ENCODE measurements at places on chromosomes 2 and 18.

GRCh38 chr2:205714789-205715720, 32.8 kb downstream of the NRP2 start:
- DNase-seq, result no peak

DNA sequence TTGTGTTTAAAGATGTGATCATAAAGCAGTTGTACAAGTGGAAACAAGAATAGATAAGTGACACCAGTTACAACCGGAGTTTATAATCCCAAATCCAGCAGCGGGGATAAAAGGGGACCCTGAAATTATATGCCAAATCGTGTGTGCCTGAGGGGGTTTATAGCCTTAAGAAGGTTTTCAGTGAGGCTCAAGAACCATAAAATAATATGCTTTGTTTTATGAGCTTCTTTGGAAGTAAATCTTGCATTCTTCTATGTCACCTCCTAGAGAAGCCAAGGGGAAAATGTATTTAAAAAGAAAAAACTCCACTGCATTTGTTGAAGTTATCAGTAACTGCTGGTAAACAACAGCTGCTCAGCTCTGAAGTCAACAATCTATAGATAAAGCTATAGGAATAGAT, 25.8 kb upstream of the MAP3K20 start:
- no peak for DNase-seq

DNA sequence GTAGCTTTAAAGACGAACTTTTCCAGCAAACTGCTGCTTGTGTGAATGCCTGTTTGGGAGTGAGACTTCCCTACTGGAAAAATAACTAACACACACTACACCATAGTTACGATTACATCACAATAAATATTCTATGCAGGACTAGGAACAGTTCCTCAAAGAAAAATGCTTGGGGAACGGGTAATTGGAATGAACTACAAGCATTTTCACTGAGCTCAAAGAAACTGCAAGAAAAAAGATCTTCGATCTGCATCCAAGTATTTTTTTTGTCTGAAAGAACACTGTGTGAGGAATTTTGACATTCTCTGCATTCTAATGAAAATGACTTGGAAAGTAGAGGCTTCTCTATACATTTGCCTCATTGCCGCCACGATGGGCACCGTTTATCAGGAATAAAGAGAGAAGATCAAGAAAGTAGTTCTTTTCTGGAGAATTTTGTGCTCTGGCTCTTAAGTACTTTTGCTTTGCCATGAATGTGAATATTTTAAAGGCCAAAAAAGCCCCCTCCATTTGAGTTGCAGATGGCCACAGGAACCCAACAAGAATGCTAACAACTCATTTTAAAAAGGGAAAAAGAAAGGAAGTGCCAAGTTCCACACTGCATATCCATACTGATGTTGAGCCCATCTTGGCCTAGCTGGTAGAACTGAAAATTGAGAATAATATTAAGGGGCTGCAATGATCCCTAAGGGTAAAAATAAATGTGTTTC, 13.6 kb downstream of the LYPD1 start:
- no peak for DNase-seq

GRCh38 chr2:64291181-64291580, 147.0 kb upstream of the PELI1 start:
- DNase-seq, result no peak

GRCh38 chr2:121031568-121032340, 253.2 kb downstream of the TFCP2L1 start:
- DNase-seq, result no peak

DNA sequence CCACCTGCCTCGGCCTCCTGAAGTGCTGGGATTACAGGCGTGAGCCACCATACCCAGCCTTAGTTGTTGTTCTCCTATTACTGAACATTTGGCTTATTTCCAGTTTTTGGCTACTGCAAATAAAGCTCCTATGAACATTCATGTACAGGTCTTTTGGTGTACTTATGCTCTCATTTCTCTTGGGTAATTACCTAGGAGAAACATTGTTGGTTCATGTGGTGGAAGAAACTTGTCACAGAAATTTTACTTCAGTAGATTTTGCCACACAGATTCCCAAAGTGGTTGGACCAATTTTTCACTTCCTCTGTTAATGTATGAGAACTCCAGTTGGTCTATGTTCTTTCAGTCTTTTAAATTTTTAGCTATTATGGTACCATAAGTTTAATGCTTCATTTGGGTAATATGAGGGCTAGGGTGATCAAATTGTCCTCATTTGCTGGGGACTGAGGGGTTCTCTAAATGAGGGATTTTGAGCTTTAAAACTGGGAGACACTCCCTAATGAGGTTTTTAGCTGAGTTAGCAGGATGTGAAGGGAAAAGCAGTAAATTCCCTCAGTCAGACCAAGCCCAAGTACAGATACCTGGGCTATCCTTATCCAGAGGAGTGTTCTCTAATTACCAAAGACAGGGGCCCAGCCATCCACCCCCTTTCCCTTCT, 33.9 kb downstream of the MTA3 start:
- DNase-seq, result peak; percentile 50

GRCh38 chr18:61352611-61353010, 19.4 kb downstream of the CDH20 start:
- DNase-seq, result no peak

- peak; percentile 6 for DNase-seq
Observed at GRCh38 chr2:152648336-152648735, 68.9 kb downstream of the PRPF40A start.

GRCh38 chr18:22637787-22638186, 220.1 kb upstream of the CTAGE1 start:
- DNase-seq, result no peak

DNA sequence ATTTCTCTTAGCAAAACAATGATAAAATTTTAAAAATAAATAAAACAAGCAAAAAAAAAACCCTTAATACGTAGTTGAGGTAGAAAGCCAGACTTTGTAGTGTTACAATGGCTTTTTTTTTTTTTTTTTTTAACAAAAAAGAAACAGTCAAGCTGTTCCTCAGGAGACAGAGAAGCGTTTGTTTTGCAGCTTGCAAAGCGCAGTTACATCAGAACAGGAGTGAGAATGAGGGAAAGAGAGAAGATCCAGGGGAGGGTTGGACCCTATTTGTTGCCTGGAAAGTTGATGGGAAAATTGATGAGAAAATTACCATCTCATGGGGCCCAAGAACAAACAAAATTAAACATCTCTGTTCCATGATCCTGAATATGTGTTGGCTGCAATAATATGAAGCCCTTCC, 146.5 kb downstream of the NETO1 start:
- no peak for DNase-seq

- DNase-seq, result no peak
Observed at GRCh38 chr18:37754141-37754540, 188.5 kb upstream of the CELF4 start.

GRCh38 chr2:165745916-165746315, 48.1 kb downstream of the GALNT3 start:
- no peak for DNase-seq

- DNase-seq, result no peak
Observed at GRCh38 chr18:45169610-45170009, 445.7 kb upstream of the SLC14A2 start.
